ENCODE measurements at places on chromosomes 12 and 14. TPM values are rescaled to one million over a fixed set of nuclear protein-coding genes. Genes with fewer than 3 reads are reported as not detected.
A peak's percentile ranks its signal among the peaks of the same experiment; 100 is the strongest.

- no peak for DNase-seq
Observed at GRCh38 chr14:94680862-94681288, 68.7 kb downstream of the SERPINA3 start.

DNA sequence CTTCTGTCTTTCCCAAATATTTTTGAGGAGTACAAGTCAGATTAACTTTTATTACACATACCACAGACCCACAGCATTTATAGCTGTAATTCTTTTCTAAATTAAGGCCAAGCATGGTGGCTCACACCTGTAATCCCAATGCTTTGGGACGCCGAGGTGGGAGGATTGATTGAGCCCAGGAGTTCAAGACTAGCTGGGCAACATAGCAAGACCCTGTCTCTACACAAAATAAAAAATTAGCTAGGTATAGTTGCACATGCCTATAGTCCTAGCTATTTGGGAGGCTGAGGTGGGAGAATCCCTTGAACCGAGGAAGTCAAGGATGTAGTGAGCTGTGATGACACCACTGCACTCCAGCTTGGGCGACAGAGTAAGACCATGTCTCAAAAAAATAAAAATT, 7.0 kb downstream of the DUSP16 start:
- DNase-seq, result no peak

DNA sequence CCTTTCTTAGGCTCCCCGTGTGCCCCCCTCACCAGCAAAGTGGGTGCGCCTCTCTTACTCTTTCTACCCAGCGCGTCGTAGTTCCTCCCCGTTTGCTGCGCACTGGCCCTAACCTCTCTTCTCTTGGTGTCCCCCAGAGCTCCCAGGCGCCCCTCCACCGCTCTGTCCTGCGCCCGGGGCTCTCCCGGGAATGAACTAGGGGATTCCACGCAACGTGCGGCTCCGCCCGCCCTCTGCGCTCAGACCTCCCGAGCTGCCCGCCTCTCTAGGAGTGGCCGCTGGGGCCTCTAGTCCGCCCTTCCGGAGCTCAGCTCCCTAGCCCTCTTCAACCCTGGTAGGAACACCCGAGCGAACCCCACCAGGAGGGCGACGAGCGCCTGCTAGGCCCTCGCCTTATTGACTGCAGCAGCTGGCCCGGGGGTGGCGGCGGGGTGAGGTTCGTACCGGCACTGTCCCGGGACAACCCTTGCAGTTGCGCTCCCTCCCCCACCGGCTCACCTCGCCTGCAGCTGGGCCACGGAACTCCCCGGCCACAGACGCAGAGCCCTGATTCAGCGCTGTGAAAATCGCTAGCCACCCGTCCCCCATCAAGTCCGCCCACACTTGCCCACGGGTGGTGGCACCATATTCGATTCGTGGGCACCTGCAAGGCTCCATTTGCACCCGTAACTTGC, 1.3 kb downstream of the TMEM233 start:
- no peak for DNase-seq

- DNase-seq, result no peak
Observed at GRCh38 chr12:106632797-106633450, 50.1 kb downstream of the RFX4 start.

DNA sequence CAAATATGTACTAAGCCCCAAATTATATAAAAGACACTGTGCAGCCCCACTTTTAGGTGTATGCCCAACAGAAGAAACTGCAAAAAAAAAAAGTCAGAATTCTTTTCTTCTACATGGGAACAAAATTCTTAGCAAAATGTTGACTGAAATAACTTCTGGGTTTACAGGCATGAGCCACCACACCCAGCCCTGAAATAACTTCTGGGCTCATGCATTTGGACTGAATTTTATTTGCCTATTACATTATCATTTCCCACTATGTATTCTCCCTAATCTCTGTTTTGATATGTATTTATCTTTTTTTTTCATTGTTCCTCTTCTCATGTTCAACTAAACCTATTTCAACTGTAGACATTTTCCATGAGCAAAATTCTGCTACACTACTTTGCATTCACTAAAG, 169.2 kb downstream of the GRIN2B start:
- no peak for DNase-seq

DNA sequence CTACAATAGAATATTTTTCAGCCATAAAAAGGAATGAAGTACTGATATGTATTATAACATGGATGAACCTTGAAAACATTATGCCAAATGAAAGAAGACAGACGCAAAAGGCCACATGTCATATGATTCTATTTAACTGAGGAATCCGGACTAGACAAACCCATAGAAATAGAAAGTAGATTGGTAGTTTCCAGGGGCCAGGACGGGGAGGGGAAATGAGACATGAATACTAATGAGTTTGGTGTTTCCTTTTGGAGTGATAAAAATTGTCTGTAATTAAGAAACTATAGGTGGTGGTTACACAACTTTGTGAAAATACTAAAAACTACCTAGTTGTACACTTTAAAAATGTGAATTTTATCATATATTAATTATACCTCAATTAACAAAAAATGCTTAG, 247.6 kb downstream of the BCAT1 start:
- no peak for DNase-seq

DNA sequence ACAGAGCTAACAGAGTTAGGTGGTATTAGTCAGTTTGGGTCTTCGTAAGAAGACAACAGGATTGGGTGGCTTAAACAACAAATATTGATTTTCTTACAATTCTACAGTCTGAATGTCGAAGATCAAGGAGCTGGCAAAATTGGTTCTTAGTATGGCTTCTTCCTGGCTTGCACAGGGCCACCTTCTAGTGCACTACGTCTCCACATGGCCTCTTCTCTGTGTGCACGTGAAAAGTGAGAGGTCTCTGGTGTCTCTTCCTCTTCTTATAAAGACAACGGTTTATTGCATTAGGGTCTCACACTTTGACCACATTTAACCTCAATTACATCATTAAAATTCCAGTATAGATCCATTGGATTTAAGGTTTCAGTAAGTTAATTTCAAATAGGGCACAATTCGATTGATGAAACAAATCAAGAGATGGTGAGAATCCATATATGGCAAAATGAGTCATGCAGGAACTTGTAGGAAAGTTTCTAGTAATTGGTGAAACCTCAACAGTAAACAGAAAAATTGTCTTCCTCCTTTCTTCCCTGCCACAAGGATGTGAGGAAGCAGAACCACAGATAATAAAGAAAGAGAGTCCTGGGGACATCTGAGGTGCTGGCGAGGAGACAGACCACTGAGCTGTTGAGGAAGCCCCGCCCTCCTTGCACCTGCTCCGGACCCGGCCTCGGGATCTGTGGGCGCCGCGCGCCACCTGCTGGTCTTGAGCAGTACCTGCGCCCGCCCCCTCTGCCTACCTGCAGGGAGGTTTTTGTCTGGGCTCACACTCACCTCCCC, 846.7 kb downstream of the TMEM121 start:
- peak; percentile 27 for DNase-seq

DNA sequence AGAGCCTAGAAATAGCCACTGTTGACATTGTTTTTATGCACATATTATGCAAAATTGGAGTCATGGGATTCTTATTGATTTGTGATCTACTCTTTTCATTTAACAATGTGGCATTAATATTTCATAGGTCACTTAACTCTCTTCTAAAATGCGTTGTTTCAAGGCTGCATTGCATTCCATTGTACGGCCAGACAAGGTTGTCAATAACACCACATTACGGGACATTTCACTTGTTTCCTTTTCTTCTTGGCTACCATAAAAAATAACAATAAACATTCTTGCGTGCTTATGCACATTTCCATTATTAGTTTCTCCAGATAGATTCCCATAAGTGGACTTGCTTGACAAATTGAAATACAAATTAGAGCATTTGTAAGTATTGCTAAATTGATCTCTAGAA, 120.8 kb upstream of the TMCC3 start:
- no peak for DNase-seq

DNA sequence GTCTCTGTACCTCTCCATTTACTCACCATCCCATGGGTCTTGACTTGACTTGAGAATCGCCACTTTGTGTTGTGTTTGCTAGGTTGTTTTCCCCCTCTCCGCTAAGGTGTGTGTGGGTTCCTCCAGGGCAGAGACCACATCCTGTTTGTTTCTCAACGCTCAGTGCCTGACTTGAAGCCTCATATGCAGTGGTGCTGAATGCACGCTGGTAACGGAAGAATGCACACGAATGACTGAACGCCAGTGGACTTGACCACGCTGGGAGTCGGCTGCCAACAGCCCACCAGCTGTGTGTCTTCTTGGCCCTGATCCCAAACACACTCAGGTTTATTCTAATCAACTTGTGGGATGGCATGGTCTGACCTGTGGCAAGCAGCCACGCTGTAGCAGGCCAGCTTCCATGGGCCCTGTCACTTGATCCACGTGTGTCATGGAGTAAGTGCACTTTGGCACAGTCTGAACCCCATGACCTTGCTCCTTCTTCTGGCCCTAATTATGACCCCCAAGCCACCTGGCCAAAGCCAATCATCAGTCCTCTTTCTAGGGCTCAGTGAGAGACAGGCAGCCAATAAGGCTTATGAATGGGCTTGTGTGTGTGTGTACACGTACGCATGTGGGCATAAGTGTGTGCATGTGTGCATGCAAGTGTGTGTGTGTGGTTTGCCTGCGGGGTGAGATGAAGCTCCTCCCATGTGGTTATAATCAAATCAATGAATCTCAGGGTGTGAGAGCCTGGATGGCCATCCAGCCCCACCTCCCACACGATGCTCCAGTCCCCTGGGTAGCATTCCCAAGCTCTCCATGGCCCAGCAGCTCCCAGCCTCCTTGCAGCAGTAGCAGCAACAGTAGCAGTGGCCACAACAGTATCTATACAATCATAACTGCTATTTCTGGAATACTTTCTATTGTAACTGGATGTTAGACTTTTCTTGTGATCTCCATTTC, 6.4 kb upstream of the TC2N start:
- no peak for DNase-seq

The STRAP gene
- polyA plus RNA-seq, result 237 TPM

The DLGAP5 gene
- polyA plus RNA-seq, result 0.12 TPM

The KRT85 gene
- polyA plus RNA-seq, result not detected

The FBLN5 gene
- 33.3 TPM for polyA plus RNA-seq

The AP1G2 gene
- polyA plus RNA-seq, result 16.6 TPM

The SLC10A1 gene
- polyA plus RNA-seq, result not detected

The KRT2 gene
- polyA plus RNA-seq, result not detected

The ACRBP gene
- 0.60 TPM for polyA plus RNA-seq

The CMKLR1 gene
- polyA plus RNA-seq, result 4.1 TPM

The HOXC9 gene
- polyA plus RNA-seq, result not detected

All from heart left ventricle (tissue), 16 donors.